ENCODE measurements at places on chromosomes 2 and 18. TPM values are rescaled to one million over a fixed set of nuclear protein-coding genes. Genes with fewer than 3 reads are reported as not detected.
A peak's percentile ranks its signal among the peaks of the same experiment; 100 is the strongest.

GRCh38 chr2:215003001-215003400 lies 135.4 kb downstream of the ABCA12 start:
- DNase-seq, result peak; percentile 3

- DNase-seq, result peak; percentile 88
Measured at GRCh38 chr2:75605770-75606529, 40.6 kb upstream of the MRPL19 start.

The CDK15 gene
- not detected for total RNA-seq

DNA sequence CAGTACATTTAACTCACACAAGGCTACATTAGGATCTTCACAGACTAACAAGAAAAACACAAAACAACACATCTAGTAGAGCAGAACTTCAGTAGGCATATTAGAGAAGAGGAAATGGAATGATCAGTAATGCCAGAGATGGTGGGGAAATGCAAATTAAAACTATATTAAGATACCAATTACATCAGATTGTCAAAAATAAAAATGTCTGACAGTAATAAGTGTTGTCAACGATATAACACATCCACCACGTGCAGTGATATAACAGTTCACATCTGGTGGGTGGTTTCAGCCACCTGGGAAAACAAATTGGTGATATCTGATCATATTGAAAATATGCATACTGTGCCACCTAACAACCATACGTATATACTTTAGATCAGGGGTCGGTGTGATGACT lies 59.9 kb downstream of the GALNT1 start:
- no peak for DNase-seq

The SULT1C4 gene
- total RNA-seq, result not detected

GRCh38 chr2:34241905-34242762 lies 643.0 kb upstream of the FAM98A start:
- DNase-seq, result no peak

The SP5 gene
- not detected for total RNA-seq

DNA sequence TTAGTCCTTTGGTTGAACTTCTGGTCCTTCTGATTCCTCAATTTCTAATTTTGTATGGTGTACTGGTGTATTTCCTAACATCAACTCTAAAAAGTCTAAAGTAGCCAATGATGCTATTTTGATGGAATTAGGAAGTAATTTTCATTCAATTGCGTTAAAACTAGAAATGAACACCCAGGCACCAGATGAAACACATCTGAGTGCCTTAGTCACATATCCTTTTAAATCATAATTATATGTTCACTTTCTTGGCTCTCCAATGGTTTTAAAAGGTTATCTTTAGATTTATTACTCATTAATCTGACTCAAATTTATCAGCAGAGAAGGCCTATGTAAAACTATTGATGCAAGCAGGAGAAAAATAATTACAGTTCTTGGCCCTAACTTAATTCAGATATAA lies 119.7 kb downstream of the GAREM1 start:
- no peak for DNase-seq

DNA sequence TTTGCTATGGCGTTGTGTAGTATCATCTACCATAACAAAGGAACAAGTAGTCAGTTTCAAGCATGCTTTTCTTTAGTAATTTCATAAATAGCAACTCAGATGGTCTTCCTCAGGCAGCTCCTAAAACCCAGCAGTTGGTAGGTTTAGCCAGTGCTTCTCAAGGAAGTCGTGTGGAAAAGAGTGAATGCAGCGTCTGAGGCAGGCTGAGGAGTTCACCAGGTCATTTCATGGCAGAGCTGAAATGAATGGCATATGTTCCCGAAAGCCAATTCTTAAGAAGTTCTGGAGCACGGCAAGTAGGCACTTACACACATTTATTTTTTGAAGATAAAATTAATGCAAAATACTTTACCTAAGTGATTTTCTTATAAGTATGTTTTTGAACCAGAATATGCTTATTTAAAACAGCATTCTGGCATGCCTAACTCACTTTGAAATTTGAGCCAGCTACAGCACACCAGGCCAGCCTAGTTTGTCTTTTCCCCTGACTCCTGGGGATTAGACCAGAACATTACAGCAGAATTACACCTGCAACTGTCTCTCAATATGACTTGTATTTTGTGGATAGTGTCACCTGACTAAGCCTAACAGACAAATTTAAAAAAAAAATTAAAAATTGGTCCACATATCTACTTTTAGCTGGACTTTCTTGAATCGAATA lies 62.2 kb downstream of the OSBPL6 start:
- no peak for DNase-seq

DNA sequence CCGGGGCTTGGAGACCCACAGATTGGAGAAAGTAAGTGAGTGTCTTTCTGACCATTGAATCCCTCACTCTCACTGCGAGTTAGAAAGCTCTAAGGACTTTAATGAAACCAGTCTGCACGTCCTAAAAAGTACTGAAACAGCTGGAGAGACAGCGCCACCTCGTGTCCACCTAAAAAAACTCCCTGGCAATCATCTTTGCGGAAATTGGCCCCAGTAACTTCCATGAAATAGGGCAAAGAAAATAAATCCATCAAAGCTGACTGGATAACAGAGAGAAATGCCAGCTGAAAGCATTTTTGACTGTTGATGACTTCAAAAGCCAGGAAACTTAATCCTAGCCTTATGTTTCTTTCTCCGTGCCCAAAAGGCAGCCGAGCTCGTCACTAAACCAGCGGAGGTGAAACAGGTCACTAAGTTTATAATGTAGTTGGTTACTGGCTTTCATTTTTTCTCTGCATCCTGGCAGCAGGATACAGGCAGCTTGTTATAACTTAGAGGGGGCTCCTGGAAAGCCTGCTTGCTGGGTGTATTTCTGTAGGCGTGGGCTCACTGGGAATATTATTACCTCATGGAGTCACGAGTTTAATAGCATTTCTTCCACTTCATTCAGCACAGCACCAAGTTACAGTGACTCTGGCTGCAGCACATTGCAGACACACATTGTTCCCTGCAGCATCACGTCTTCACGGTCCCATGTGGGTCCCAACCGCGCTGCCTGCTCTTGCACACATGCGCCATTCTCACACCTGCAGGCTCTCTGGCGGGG lies 266.5 kb downstream of the HRH4 start:
- DNase-seq, result peak; percentile 76

DNA sequence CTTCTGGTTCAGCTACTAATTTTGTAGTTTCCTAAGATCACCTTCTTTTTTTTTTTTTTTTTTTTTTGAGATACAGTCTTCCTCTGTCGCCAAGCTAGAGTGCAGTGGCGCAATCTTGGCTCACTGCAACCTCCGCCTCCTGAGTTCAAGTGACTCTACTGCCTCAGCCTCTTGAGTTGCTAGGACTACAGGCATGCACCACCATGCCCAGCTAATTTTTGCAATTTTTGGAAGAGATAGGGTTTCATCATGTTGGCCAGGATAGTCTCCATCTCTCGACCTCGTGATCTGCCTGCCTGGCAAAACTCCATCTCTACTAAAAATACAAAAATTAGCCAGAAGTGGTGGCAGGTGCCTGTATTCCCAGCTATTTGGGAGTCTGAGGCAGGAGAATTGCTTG lies 301.5 kb upstream of the TFPI start:
- no peak for DNase-seq

- no peak for DNase-seq
Measured at GRCh38 chr2:231341100-231341499, 54.4 kb upstream of the B3GNT7 start.

DNA sequence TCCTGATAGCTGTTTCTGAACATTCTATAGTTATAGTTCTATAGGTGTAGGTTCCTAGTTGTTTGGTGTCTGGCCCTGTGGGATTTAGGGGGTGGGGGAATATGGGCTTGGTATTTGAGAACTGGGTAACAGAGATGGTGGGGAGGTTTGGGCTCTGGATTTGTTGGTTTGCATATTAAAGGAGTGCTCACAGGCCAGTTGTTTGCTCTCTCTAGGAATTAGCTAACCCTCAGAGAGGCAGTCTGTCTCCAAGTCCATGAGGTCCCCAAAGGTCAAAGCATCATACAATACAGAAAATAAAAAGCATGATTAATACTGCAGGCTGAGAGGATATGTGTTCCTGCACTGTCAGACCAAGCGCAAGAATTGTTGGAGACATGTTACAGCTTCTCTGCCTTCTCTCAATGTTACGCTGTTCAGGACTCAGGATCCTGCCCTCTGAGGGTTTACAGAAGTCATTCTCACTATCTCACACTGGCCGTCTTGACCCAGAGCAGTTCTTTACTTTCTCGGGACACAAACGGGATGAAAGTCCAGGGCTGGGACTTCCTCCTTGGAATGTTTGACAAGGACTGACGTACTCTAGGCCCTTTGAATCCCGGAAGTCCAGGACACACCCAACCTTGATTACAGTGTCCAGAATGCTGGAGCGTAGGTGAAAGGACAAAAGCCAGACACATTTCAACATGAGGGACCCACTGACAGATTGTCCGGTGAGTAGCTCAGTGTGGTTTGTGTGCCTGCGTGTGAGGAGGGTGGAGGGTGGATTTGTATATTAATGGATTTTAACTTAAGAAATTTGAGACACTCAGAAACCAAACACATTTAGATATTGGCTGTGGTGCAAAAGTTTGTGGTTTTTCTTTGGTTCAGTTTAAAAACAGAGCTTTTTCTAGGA lies at the start of gene NOSTRIN:
Gene NOSTRIN, plus strand, starts transcription at position 677 of the 898 bp plus-strand sequence. Its CDS starts 10 bp downstream, at position 687.
- peak; percentile 36 for DNase-seq

- no peak for DNase-seq
Measured at GRCh38 chr2:54880428-54880827, 157.0 kb downstream of the EML6 start.

- DNase-seq, result no peak
Measured at GRCh38 chr2:71388214-71388613, 56.6 kb downstream of the ZNF638 start.

- peak; percentile 33 for DNase-seq
Measured at GRCh38 chr2:203675086-203675485, 31.4 kb upstream of the CD28 start.

DNA sequence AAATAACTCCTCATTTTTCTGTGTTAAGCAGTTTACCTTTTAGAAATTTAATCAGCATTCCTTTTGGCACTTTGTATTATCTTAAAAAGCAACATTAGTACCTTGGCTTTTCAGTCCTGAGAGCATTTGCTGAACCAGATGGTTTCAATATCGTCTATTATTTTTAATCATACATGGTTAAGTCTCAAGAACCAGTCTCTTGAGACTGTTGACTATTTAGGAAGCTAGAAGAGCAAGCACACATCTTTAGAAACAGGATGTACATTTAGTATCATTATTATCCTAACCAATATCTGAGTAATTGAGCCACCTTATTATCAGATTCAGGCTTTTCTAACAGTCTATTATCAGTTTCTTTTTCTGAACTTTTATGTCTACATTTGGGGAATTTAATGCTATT lies 28.2 kb upstream of the ZEB2 start:
- DNase-seq, result no peak

The MDH1B gene
- 0.77 TPM for total RNA-seq

The GAL3ST2 gene
- 0.37 TPM for total RNA-seq

DNA sequence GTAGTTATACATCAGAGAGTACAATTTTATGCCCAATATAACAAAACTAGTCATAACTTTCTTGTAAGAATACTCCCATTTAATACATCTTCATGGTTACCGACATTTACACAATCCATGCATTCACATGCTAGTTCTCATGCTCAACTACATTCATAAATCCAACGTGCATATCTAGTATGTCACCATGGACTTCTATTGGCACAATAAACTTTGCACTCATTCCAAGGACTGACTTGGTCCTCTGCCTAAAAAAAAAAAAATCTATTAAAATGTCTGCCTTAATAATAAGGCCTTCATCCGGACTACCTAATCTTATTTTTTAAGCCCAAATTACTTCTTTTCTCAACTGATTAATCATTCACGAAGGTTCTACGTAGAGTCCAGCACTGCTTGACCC lies 107.8 kb upstream of the PGAP1 start:
- DNase-seq, result no peak

DNA sequence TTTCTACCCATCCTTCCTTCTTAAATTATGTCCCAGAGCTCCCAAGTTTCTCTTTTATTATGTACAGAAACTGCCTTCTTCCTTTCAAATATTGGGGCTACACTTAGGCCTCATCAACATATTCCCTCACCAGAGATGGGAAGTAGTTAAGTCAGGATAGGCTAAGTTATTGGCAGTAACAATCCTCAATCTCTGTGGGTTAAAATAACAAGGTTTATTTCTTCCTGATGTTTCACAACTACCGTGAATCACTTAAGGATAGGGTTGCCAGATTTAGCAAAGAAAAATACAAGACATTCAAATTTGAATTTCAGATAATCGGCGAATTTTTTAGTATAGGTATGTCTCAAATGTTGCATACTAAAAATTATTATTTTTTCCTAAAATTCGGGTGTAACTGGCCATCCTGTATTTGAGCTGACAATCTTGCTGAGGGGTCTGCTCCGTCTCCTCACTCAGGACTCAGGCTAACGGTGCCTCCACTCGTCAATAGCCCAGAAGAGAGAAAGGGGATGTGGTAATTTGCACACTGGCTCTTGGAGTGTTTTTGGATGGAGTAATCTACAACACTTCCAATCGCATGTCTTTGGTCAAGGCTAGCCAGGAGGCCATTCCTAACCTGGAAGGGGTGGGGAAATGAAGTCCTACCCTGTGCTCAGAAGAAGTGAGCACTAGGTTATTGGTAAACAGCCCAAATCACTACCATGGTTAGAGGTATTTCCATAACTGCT lies 91.7 kb downstream of the ACTR3 start:
- DNase-seq, result peak; percentile 35

DNA sequence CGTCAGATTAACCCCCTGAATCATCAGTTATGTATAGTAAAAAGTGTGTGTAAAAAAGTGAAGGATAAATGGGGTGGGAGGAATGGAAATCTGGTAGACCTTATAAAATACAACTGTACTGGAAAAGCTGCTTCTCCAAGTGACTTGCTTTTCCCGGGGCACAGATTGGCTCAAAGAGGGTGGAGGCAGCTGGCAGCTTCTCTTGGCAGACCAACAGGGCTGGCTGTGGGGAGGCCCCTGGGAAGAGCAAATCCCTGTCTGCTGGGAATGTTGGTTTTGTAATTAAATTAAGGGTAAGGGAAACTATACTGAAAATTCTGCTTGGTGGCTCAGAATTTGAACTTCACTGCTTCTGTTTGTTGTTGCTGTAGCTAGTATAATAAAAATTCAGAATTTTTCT lies 154.2 kb upstream of the DLX2 start:
- no peak for DNase-seq

- DNase-seq, result peak; percentile 23
Measured at GRCh38 chr18:7755753-7756475, 188.8 kb downstream of the PTPRM start.

The IL1RL2 gene
- not detected for total RNA-seq

The XDH gene
- 47.5 TPM for total RNA-seq

GRCh38 chr2:109527846-109528705 lies 85.7 kb downstream of the SEPTIN10 start:
- no peak for DNase-seq

GRCh38 chr2:86214503-86214832 lies 15.2 kb downstream of the MRPL35 start:
- no peak for DNase-seq

All from MCF 10A (cell line).